Activated effector memory CD4-positive, alpha-beta T cell treated with Interleukin-2 at 50 U/mL for 16 hours (primary cell): ENCODE measurements at places on chromosomes 6 and 20.

GRCh38 chr20:46226602-46227001, 81.7 kb downstream of the CDH22 start:
- DNase-seq, result no peak

DNA sequence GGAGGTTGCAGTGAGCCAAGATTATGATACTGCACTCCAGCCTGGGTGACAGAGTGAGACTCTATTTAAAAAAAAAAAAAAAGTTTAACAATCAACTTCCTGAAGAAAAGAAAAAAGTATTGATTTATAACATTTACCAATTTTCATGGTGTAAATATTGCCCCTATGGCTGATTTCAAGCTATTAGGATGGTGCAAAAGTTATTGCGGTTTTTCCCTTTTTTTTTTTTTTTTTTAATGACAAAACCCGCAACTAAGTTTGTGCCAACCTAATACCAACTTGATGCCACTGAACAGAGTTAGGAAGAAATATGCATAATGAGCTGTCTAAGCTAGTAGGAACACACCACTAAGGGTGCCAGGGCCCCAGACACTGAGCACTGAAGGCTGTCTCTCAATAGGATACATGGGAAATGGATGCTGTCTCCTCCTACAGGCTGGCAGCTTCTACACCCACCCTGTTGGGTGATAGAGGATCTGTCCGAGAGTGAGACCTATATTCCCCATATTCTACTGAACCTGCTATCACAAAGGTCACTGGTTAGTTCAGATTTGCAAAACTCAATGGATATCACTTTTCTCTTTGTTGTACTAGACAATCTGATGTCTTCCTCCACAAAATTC, 6.5 kb upstream of the PERP start:
- no peak for DNase-seq

GRCh38 chr20:63913768-63914167, 18.8 kb downstream of the DNAJC5 start:
- DNase-seq, result no peak

DNA sequence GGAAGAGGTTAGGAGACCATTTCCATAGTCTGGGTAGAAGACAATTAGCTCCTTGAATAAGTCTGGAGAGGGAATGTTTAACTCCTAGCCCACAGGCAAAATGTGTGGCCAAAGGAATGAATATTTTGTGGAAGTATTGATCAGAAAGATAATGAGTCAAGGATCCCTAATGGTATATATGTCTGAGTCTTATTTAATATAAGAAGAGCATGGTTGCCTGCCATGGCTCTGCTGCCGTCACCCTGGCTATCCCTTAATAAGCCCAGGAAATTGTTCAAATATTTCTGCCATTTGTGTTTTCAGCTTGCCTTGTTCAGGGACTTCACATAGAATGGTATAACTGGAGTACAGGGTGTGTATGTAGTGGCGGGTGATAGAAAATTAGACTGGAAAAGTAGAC, 18.1 kb upstream of the CALHM6 start:
- DNase-seq, result no peak

DNA sequence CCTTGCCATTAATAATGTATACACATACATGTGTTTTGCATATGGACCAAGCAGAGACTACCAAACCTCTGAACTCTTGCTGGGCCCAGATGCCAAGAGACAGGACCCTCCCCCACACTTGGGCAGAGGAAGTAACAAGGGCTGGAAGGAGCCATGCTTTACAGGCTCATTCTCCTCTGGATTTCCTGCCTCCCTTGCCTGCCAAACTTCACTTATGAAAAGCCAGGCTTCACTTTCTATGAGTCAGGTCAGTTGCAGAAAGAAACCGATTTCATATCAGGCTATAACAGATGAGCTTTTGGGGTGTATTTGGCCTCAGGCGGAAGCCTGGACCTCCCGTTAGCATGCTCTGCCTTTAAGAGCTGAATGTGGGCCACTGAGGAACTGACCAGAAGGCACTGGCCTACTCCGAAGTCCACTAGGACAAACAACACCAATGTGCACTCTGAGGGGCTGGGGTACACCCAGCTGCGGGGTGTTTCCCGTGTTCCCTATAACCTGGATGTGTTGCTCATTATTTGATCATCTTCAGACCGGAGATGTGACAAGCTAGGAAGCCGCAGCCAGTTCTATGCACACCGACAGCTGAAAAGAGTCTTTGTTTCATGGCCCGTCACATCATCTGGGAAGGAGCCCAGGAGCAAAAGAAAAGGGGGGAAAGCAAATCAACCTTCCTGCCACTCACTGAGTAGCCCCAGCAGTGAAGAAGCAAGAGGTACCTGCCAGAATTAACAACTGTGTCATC, 28.5 kb downstream of the HAO1 start:
- DNase-seq, result no peak

DNA sequence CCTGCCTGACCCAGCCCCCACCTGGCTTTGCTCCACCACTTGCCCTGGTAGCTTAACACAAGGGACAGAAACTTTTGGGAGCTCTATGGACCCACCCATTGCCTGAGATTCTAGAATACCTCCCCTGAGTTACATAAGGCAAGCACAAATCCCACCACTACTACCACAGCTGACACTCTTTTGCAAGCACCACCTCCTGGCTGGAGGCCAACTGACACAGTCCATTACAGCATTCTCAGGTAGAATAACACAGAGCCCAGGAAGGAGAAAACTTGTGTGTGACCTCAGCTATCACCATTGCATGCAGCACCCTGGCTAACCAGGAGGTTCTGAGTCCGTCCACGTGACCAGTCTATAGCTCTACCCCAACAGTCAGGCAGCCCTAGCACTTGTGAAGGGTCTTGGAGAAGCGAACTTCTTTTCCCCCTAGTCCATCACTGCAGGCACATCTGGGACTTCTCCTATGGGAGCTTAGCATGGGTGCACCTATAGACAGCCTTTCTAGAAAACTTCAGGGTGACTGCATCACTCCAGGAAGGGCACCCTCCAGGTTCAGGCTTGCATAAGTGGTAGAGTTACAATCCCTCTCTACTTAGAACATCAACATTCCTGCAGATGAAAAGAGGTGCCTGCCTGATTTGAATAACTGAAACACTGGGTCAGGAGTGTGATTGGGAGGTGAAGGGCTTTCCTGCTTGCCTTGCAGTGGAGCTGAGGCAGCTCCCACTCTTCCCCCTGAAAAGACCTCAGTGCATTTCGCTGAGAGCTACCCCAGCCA, 30.1 kb downstream of the CITED2 start:
- no peak for DNase-seq

DNA sequence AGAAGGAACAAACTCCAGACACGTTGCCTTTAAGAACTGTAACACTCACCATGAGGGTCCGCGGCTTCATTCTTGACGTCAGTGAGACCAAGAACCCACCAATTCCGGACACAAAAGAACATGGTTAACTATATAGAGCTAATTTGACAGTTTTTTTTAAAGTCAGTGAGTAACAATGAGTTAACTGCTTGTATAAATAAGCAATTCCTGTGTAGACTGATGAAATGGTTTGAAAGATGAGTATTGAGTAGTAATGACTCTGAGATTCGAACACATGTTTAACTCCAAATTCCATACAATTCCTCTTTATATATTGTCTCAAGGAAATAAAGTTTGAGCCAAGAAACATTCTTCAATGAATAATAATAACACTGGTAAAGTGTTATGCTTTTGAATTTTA, 478.0 kb downstream of the MMUT start:
- no peak for DNase-seq

- no peak for DNase-seq
Measured at GRCh38 chr6:30044630-30045029, 16.4 kb upstream of the POLR1H start.

DNA sequence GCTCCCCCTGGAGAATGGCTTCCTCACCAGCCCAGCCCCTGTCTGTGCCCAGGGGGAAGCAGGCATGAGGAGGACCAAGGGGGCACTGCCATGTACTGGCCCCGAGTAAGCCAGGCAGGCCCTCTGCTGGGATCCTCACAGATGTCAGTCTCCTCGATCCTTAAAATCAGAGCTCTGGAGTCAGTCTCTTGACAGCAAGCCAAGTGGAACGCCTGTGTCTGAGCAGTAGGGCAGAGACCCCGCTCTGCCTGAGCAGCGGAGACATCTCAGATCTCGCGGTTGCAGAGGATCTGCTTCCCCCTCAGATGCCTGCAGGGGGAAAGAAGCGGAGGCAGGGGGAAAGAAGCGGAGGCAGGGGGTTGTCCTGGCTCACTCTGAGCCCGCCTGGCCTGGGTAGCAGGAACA, 92.6 kb downstream of the SNX5 start:
- no peak for DNase-seq

GRCh38 chr6:53833155-53833554, 38.4 kb downstream of the LRRC1 start:
- DNase-seq, result no peak

GRCh38 chr6:16872543-16873235, 111.4 kb upstream of the ATXN1 start:
- DNase-seq, result no peak

GRCh38 chr6:162267641-162268040, 459.9 kb downstream of the PRKN start:
- DNase-seq, result no peak

- no peak for DNase-seq
Measured at GRCh38 chr6:15288856-15289255, 43.0 kb downstream of the JARID2 start.

GRCh38 chr6:109197061-109197460, 101.8 kb downstream of the CEP57L1 start:
- DNase-seq, result no peak

- DNase-seq, result no peak
Measured at GRCh38 chr20:4090756-4091489, 75.6 kb upstream of the RNF24 start.

GRCh38 chr20:62925420-62926228, 681 bp downstream of the DIDO1 start:
- peak; percentile 36 for DNase-seq

GRCh38 chr6:150254770-150255169, 111.9 kb downstream of the PPP1R14C start:
- DNase-seq, result no peak

DNA sequence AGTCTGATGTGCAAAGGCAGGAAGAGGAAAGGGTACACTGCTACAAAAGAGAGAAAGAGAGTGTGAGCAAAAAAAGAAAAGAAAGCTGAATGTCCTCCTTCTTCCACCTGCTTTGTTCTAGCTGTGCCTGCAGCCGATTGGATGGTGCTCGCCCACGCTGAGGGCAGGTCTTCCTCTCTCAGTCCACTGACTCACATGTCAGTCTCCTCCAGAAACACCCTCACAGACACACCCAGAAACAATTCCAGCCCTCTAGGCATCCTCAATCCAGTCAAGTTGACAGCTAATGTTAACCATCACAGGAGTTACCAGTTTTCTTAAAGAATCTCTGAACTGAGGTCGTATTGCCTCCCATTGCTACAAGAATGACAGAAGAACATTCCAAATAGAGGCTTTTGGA, 411.9 kb upstream of the SASH1 start:
- DNase-seq, result no peak

DNA sequence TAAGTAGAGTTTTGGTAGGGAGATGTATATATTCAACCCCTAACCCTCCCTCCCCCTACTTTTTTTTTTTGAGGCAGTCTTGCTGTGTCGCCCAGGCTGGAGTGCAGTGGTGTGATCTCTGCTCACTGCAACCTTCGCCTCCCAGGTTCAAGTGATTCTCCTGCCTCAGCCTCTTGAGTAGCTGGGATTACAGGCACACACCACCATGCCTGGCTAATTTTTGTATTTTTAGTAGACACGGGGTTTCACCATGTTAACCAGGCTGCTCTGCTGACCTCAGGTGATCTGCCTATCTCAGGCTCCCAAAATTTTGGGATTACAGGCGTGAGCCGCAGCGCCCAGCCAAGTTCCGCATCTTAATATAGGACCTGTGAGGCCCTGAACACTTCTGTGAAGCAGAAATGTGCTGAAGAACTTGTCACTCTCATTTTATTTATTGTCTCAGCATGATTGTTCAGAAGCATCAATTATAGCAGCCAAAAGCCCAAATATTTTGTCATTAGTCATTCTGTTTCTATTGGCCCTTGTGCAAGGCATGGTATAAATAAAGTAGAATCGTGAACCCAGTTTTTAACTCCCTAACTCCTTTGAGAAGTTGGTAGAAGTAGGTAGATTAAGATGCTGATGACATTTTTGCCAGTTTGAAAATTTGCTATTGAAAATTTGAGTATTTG, 19.4 kb downstream of the DSTN start:
- DNase-seq, result no peak

DNA sequence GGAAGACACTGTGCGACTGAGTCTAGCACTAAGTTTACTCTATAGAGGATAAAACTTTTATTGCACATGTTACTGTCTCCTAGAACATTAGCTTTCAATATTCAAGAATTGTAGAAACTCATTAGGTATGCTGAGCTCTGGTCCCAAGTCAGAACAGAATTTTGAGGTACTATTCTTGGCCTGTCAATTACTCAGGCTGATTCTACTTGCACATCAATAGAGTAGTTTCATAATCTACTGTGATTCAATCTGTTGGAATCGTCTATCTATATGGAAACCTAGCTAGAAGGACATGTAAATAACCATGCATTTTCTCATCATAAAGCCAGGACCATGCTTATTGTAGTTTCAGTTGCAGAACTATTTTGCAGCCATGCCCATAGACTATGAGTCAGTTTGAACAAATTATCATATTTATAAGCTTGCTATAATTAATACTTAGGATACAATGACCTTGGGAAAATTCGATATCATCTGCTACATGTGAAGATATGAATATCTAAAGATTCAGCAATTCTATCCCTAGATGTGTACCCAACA, 41.6 kb downstream of the FLRT3 start:
- DNase-seq, result no peak

GRCh38 chr6:25835442-25836283, 3.8 kb upstream of the SLC17A1 start:
- DNase-seq, result no peak

DNA sequence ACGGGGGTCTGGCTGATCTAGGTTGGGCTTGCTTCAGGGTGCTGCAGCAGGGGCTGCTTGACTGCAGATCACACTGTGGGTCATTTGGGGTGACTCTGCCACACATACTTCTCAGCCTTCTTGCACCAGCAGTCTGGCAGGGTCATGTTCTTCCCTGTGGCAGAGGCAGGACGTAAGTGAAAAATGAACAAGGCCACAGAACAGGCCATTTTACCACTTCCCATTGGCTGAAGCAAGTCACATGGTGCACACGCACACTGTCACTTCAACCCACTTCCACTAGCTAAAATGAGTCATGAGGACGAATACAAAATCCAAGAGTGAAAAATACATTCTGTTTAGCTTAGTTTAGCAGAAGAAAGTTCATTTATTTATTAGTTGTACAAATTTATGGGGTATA, 168.6 kb upstream of the GGTLC1 start:
- DNase-seq, result no peak

GRCh38 chr6:156885562-156885961, 108.4 kb downstream of the ARID1B start:
- no peak for DNase-seq

- DNase-seq, result no peak
Measured at GRCh38 chr6:13517116-13517515, 29.7 kb upstream of the GFOD1 start.

DNA sequence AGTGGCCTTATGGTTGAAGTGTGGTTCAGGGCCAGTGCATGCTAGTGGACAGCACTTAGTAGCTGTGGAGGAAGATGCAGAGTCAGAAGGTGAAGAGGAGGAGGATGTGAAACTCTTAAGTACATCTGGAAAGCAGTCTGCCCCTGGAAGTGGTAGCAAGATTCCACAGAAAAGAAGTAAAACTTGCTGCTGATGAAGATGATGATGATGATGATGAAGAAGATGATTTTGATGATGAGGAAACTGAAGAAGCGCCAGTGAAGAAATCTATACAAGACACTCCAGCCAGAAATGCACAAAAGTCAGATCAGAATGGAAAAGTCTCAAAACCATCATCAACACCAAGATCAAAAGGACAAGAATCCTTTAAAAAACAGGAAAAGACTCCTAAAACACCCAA, 28.9 kb downstream of the MDFI start:
- no peak for DNase-seq

- no peak for DNase-seq
Measured at GRCh38 chr6:109516929-109517328, 33.9 kb upstream of the ZBTB24 start.
